ENCODE measurements at places on chromosomes 5 and 9.

DNA sequence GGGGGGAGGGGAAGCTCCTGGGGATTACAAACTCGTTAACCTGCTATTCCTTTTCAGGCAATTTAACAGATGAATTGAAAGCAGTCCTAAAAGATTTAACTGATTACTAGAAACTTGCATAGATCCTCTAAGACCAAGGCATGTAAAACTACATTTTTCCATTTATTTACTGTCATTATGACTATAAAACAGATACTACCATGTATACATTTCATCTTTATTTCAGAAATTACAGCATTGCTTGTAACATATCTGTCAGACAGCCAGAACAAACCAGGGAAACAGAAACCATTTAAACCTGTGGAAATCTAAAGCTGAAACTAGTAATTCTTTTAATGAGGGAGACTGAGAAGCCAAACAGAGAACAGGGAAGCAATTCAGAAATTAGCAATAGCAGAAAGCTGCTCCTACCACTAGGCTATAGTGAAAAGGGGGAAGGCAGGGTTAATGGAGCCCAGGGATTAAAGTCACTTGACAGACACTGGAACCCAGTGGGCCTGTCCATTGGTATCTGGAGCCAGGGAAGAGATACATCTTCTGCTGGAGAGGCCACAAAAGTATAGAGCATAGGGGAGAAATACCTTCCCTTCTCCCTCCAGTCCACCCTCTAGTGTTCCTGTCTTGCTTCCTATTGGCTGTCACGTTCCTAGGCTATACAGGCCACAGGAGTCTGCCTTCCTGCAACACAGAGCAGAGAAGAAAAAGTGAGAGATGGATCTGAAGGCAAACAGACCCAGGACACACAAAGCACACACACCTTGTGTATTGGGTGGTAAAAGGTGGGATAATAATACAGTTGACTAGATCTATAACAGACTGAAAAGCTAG is 33.8 kb downstream of the PDCD1LG2 start:
- DNase-seq, result no peak

- no peak for DNase-seq
Measured at GRCh38 chr9:21657966-21658667, 144.3 kb upstream of the MTAP start.

DNA sequence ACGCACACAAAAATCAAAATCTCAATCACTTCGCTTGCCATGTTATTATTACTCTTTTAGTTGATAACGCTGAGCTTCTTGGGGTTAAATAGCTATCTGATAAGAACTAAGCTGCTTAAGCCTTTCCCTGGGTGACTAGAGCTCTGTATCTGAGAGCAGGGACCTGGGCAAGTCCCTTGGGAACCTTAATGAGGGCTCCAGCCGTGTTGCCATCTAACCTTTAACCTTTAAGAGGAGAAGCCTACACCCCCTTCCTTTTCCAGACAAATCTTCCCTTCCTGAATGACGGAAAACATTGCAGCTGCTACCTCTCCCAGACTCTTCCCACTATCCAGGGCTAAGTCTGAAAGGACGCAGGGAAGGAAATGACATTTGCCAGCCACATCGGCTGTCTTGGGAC is 216.5 kb upstream of the RAI14 start:
- DNase-seq, result no peak

- no peak for DNase-seq
Measured at GRCh38 chr5:8958602-8959001, 587.3 kb downstream of the SEMA5A start.

GRCh38 chr5:71937921-71938698 is 169.2 kb upstream of the MAP1B start:
- DNase-seq, result no peak

- peak; percentile 12 for DNase-seq
Measured at GRCh38 chr9:72280913-72281500, 84.0 kb downstream of the ZFAND5 start.

- no peak for DNase-seq
Measured at GRCh38 chr5:173915310-173916014, 27.3 kb downstream of the CPEB4 start.

DNA sequence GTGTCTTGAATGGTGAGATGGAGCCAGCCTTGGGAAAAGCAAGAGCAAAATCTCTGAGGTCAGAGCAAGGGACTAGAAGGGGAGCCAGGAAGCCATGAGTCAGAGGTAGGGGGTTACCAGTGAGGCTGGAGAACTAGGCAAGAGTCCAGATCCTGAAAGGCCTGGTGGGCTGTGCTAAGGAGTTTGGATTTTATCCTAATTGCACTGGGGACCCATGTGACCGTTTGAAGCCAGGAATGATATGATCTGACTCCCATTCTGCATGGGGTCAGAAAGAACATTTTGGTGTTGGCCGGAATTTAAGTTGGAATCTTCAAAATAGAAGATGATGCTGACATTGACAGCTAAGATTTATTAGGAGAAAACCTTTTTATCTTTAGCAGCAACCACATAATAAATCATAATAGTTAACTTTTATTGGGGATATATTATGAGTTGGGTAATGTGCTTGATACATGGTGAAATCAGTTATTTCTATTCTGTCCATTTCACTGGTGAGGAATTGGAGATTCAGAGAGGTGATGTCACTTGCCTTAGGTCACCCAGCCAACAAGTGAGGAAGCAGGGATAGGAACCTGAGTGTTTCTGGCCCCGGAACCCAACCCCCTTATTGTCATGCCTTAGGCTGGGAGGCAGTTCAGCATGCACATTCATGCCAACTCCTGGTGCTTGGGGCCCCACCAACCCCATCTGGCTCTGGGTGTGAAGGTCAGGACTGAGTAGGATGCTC is 61.5 kb upstream of the RARS1 start:
- no peak for DNase-seq

GRCh38 chr9:33952066-33952465 is 96.6 kb downstream of the UBAP2 start:
- no peak for DNase-seq

- DNase-seq, result no peak
Measured at GRCh38 chr9:28155671-28156070, 582.4 kb upstream of the C9orf72 start.

- no peak for DNase-seq
Measured at GRCh38 chr5:122102825-122103224, 24.8 kb upstream of the LOX start.

DNA sequence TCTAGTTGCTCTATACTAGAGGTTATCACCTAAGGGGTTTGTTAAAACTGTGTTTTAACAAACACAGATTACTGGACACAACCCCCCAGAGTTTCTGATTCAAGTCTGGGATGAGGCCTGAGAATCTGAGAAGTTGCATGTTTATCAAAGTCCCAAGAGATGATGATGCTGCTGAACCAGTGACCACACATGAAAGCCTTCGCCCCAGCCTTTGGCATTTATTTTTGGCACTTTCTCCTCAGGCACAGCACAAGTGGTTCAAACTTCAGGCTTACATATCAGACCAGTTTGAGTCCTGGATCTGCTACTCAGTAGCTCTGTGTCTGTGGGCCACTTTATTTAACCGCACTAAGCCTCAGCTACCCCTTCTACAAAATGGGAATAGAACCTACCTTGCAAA is 407.2 kb upstream of the PIK3R1 start:
- no peak for DNase-seq

- DNase-seq, result no peak
Measured at GRCh38 chr9:18124760-18125159, 349.2 kb upstream of the ADAMTSL1 start.

- no peak for DNase-seq
Measured at GRCh38 chr5:72256536-72256935, 63.5 kb downstream of the MRPS27 start.

GRCh38 chr9:85971731-85972130 is 30.8 kb downstream of the NAA35 start:
- no peak for DNase-seq

DNA sequence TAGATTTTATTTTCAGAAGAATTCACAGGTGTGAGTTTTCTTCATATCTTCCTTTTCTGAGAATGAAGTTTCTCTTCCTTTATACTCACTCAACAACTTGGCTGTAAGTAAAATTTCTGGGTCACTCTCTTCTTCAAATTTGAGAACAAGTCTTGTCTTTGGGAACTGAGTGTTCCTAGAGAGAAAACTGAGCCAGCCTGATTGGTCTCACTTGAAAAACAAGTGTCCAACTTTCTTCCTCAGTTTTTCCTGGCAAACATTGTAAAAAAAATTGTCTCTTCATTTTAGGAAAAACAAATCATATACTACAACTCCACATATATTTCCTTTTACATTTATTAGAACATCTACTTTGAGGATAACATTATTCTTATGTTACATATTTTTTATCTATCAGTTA is 156.1 kb upstream of the GHR start:
- no peak for DNase-seq

DNA sequence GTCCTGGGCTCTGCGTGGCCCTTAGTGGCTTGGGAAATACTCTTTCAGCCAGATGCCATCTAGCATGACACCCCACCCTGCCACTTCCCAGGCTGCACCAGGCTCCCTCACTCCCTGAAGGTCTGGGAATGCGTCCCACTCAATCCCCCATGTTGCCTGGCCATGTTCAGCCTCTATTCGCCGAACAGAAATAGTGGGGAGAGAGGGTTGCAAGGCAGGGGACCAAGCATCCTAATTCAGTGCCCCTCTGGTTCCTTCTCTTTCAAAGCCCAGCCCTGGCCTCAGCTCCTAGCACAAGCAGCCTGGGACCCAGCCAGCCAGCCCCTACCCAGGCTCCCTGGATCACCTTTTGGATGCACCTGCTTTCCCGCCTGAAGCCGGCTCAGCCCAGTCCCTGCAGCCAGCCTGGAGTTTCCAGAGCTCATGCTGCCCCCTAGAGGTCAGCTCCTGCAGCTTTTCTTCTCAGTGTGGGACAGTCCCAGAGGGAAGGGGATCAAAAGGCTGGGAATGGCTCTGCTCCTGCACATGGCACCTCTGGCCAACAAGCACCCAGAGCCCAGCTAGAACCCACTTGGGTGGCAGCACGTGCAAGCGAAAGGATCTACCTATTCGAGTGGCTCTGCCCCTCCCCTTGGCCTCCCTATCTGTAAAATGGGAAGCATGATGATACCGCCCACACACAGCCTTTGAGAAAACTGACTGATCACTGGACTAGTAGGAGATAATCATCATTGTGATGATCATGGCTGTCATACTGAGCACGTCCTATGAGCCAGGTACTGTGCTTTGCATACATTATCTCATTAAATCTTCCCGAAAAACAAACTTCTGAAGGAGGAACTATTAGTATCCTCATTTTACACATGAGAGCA is 48.7 kb upstream of the C5orf58 start:
- peak; percentile 17 for DNase-seq

GRCh38 chr5:16095612-16096011 is 84.0 kb downstream of the MARCHF11 start:
- no peak for DNase-seq

- DNase-seq, result no peak
Measured at GRCh38 chr5:78377056-78377717, 16.8 kb downstream of the SCAMP1 start.

GRCh38 chr5:9498541-9499497 is 47.1 kb downstream of the SEMA5A start:
- DNase-seq, result no peak

DNA sequence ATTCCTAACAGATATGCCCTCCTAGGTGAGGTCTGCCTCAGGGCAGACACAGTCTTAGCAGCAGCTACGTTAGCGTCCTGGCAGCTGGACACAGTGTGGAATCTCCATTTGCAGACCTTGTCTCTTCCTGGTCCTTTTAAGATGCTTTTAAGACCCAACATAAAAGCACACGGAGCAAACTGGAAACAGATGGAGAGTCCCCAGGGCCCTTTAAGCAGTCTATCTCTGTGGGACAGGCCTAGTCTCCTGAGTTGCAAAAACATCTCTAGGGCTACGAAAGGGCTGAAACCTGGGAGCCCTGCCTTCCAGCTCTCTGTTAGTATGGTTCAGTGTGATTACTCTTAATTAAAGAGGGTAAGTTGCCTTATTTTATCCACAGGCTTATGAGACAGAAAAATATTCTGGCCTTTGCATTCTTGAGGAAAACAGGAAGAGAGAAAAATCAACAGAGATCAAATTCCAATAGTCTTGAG is 66.0 kb upstream of the GNA14 start:
- DNase-seq, result peak; percentile 1

DNA sequence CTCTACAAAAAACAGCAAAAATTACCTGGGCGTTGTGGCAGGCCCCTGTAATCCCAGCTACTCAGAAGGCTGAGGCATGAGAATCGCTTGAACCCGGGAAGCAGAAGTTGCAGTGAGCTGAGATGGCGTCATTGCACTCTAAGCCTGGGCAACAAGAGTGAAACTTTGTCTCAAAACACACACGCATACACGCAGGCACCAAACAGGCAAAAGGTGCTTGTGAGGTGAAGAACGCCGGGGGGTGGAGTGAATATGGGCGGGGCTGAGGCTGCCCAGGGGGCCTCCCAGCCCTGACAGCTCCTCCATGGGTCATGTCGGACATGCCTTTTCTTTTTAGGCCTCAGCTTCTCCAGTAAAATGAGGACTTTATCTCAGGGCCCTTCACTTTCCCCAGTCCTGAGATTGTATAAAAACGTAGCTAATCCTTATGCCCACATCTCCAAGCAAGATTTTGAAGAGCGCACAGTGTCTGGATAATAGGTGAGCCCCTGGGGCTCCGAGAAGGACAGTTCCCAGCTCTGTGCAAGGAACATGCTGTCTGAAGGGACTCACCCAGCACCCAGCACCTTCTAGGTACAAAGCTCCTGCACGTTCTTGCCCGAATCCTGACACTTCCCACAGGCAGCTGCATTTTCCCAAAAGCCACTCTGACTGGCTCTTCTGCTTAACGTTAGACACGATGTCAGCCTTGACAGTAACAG is 168.3 kb downstream of the COL23A1 start:
- DNase-seq, result no peak

DNA sequence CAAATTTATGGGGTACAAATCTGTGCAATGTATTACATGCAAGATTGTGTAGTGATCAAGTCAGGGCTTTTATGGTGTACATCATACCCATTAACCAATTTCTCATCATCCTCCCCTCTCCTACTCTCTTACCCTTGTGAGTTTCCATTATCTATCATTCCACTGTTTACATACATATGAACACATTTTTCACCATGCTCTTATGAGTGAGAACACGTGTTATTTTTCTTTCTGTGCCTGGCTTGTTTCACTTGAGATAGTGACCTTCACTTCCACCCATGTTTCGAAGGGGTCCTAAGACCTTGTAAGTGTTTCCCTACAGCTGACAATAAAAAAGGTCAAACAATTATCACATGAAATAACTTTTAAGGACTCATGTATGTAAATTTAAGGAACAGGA is 281.7 kb upstream of the CD180 start:
- DNase-seq, result no peak

- no peak for DNase-seq
Measured at GRCh38 chr9:110316261-110317075, 21.2 kb downstream of the TXNDC8 start.

GRCh38 chr9:94872083-94872833 is 145.8 kb downstream of the AOPEP start:
- DNase-seq, result no peak

DNA sequence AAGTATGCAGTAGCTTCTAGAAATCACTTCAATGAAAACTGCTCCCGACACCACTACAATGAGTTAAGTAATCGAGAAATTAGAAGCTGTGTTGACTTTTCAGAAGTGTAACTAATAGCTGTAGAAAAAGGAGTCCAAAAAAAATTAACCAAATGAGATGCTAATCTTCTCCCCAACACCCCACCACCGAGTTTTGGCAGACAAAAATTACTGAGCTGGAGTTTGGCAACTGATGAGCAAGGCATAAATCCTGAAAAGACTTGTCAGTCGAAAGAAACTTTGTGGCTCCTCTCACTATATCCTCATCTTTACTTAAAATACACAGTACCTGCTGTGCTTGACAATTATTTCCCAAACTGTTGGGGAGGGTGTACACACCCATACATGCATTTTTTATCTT is 191.9 kb downstream of the EBF1 start:
- DNase-seq, result no peak

Data from amniotic stem cell (primary cell).